ENCODE measurements at places on chromosomes 4 and X.

- DNase-seq, result no peak
Observed at GRCh38 chrX:39650768-39651347, 446.9 kb downstream of the BCOR start.

- no peak for DNase-seq
Observed at GRCh38 chrX:37711991-37712390, 26.4 kb downstream of the XK start.

- no peak for DNase-seq
Observed at GRCh38 chr4:177517862-177518261, 75.6 kb upstream of the AGA start.

GRCh38 chr4:8648296-8648695 is 55.7 kb downstream of the CPZ start:
- DNase-seq, result no peak

GRCh38 chrX:124103966-124104365 is 142.5 kb downstream of the STAG2 start:
- DNase-seq, result no peak

- DNase-seq, result no peak
Observed at GRCh38 chr4:32544846-32545245, 1824.7 kb downstream of the PCDH7 start.

GRCh38 chrX:134622056-134622812 is 36.0 kb downstream of the PLAC1 start:
- no peak for DNase-seq

GRCh38 chr4:13706120-13706519 is 78.6 kb upstream of the BOD1L1 start:
- DNase-seq, result no peak

DNA sequence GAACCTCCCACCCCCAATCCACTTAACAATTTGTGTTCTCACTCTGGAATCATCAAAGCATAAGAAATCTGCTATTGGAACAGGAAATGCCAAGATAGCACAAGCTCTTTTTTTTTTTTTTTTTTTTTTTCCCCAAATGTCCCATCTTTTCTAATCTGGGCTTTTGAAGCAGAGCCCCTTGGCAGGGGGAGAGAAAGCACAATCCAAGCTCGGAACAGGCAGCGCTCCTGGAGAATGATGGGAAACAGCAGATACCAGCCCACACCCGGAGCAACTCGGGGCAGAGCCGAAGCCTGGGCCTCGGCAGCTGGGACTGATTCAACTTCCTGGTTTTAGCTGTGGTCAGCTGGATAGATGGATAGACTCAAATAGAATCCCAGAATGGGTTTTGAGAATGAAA is 235.1 kb downstream of the QDPR start:
- no peak for DNase-seq

GRCh38 chr4:67580577-67580976 is 22.1 kb downstream of the STAP1 start:
- no peak for DNase-seq

GRCh38 chr4:53840643-53841042 is 223.8 kb downstream of the CHIC2 start:
- DNase-seq, result no peak

GRCh38 chrX:109830704-109831206 is 97.7 kb upstream of the ACSL4 start:
- DNase-seq, result no peak

DNA sequence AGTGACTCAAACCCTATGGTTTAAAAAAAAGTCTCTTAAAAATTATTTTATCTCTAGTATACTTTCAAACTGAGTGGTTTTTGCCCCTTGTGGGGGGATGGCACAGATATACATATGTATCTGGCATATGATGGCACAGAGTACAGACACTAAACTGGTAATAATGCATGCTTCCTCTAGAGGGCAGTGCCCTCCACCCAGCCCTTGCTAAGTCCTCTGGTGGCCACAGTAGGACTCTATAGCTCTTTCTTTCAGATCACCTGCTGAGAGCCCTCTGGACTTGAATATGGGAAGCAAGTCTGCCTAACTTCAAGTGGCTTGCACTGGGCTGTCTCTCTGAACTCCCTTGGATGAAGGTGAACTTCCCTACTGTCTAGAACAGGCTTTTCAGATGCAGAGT is 66.3 kb downstream of the TSPAN7 start:
- no peak for DNase-seq

- no peak for DNase-seq
Observed at GRCh38 chrX:21658152-21658737, at the start of gene KLHL34. TSS of gene KLHL34 (minus strand) at chrX:21658330. CDS start at chrX:21657788, 542 bp downstream.

- no peak for DNase-seq
Observed at GRCh38 chrX:19689170-19689779, 174.0 kb upstream of the MAP3K15 start.

DNA sequence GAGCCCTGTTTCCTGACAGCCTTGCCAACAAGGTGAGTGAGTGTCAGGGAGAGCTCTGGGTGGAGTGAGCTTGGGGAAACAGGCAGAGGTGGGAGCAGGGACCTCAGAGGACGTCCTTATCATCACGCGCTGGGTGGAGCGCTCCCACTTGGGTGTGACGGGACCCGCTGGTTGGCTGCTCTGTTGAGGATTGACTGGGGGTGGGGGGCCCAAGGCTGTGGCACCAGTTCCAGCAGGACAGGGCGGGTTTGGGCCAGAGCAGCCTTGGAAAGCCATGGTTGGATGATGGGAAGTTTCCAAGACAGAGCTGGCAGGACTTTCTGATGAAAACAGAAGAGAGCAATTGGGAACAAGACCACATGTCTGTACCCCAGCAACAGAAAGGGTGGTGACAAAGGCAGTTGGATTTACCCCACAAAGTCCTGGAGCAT is 3.0 kb upstream of the PCGF3 start:
- no peak for DNase-seq

DNA sequence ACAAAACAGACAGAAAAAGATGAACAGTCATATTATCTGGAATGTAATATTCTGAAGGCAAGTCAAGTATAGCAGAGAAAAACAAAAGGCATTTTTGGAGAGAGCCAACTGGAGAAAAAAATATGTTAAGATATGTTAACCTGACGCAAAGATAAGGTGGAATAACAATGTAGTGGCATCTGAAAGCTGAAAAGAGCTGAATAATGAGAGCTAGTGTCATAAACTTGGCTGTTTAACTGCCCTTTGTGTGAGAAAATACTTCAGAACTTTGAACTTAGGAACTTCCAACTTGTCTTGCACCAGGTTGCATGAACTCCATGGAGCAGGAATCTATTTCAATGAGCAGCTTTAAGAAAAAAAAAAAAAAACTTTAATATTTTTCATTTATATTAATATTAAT is 32.9 kb downstream of the RAB33A start:
- no peak for DNase-seq

DNA sequence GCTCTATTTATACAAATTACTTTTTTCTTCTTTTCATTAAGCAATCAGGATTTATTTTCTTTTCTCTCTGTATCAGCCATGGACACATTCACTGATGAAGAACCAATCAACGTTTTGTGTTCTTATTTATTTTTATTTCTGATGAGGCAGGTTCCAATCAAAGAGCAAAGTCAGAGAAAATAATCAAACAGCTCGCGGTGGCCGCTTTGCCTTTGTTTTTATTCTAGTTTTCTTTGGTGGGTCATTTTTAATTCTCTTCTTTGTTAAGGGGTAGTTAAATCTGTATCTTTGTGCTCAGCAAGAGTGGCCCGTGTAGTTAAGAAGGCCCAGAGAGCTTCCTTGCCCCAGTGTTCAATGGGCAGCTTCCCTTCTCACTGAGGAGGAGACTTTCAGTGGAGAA is 71.4 kb downstream of the FBXO8 start:
- DNase-seq, result no peak

DNA sequence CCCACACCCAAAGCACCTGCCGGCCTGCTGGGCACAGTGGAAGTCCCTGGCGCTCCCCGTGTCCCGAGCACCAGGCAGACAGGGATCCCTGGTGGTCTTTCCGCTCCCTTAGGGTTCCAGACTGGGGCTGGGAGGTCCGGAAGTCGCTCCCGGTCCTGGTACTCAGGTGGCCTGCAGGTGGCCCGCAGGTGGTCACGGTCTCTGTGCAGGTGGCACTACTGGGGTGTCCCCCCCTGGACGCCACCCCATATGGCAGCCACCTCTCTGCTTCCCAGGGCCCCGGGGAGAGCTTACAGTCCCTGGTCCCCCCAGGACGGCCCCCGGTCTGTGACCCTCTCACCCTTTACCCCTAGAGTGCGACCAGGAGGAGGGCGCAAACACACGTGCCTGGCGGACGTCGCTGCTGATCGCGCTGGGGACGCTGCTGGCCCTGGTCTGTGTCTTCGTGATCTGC is 13.6 kb downstream of the SLC25A6 start:
- DNase-seq, result no peak

GRCh38 chr4:112808001-112808400 is 171.1 kb downstream of the LARP7 start:
- DNase-seq, result no peak

DNA sequence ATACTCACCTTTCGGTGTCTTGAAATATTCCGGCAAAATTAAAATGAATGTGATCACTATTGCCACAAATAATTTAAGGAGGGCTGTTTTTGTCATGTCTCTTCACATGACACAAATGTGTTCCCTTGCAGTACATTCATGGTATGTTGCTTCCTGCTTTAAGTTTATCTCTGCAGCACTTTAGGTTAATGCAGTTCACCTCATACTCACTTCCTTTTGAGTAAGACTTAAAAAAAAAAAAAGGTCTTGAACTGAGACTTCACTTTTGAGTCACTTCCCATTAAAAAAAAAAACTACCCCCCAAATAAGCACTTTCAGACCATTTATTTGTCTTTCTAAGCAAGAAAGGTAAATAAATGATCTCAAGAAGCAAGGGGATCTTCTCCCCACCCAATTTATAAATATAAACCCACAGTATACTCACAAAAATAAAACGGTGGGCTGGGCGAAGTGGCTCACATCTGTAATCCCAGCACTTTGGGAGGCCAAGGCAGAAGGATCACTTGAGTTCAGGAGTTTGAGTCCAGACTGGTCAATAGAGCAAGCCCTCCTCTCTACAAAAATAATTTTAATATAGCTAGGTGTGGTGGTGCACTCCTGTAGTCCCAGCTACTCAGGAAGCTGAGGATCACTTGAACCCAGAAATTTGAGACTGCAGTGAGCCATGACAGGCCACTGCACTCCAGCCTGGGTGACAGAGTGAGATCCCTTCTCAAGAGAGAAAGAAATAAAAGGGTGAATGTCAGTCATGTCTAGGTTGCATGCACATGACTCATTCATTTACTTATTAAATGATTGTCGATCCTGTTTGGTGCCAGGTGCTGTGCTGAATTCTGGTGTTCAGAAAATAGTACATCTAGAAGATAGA is at the start of gene TMEM156:
Gene TMEM156 (minus strand): TSS at position 192 of the 868 bp plus-strand sequence. CDS start 96 bp downstream, at position 96.
- no peak for DNase-seq

- no peak for DNase-seq
Observed at GRCh38 chr4:16082041-16082425, 1.8 kb downstream of the PROM1 start.

- no peak for DNase-seq
Observed at GRCh38 chrX:55484948-55485347, 4.7 kb downstream of the USP51 start.

DNA sequence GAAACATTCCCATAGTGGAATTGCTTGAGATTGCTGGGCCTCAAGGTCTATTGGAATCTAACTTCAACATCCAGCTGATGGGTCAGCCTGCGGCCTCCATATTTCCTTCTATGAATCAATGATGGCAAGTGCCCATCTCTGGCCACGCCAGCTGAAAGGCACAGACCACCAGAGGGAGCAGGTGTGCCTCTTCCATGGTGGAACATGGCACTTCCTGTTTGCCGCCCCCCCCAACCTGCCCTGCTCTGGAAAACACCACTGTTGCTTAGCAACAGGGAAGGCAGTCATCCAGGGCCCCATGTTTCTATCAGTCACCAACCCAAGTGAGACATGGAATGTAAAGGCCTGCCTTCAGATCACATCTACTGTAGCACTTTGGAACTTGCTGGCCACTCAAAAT is 11.6 kb downstream of the PAGE4 start:
- DNase-seq, result no peak

Data from stimulated activated CD4-positive, alpha-beta T cell treated with anti-CD3 and anti-CD28 coated beads, Interleukin-1b, Interleukin-23, amount 100 ng/mL, for 1 hour (primary cell).